ENCODE measurements at places on chromosomes 6 and 20.

GRCh38 chr20:24978513-24978912 is 14.0 kb downstream of the APMAP start:
- DNase-seq: no peak

- DNase-seq: no peak
These were observed 4.9 kb upstream of the DEK start for GRCh38 chr6:18269253-18269652.

- DNase-seq: no peak
These were observed 50.9 kb downstream of the ALDH5A1 start for GRCh38 chr6:24545691-24546090.

DNA sequence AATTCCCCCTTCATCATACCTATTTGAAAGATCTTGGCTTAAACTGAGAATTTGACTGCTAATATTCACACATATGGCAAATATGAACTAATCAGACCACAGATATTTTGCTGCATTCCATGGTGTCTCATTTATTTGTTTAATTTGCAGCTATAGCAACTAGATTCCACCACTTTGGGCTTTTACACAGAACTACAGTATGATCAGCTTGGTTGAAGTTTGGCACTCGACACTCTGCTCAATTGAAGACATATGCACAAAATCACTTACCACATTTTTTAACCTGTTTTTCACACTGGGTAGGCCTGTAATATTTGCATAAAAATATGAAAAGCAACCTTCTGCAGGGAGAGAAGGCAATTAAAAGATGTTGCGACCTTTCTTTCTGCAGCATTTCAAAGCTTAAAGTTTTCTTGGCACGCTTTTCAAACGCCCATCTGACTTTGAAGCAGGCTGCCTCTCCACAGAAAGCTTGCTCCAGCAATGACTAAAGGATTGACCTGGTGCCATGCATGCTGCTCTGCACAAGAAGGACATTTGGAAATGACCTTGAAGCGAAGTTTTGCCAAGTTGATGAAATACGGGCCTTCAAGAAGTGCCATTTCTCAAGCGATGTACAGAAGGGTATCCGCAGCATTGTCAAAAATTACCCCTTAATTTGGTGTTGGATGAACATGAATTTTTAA is 126.7 kb downstream of the AIG1 start:
- no peak for DNase-seq

GRCh38 chr6:69917834-69918233 is 51.5 kb downstream of the COL19A1 start:
- no peak for DNase-seq

DNA sequence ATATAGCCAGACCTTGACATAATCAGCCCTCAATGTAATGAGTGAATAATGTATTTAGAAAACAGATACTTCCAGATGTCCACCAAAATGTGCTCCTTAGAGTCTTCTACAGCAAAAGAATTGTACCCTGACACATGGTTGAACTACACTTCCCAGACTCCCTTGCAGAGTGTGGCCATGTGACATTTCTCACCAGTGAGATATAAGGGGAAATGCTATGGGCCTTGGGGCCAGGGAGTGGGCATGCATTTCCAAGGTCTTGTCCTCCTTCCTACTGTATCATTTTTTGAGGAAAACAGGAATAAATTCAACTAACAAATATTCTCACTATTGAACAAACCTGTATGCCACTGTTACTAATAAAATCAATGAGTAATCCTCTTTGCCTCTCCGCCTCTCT is 211.4 kb upstream of the SMLR1 start:
- DNase-seq: no peak

- DNase-seq: no peak
These were observed 74.8 kb upstream of the SIRPA start for GRCh38 chr20:1820138-1821079.

- DNase-seq: no peak
These were observed 149.8 kb downstream of the ZDHHC14 start for GRCh38 chr6:157530724-157531168.

GRCh38 chr6:154429711-154430110 is 73.1 kb upstream of the IPCEF1 start:
- no peak for DNase-seq

GRCh38 chr6:169079650-169080049 is 174.0 kb downstream of the THBS2 start:
- DNase-seq: no peak

DNA sequence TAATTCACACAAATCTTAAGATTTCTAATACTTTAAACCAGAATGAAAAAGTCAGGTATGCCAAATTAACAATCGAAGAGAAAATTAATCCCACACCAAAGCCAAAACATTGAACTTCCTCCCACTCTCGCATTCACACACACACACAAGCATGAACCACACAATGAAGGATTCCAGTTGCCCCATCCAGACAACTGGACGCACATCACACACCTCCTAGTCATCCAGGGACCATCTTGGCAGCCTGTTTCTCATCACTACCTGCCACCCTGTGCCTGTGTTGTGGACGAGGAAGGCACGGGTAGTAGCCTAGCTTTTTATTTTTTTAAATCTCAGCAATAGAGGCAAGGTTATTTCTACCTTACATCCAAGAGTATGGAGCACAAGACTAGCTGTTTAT is 15.2 kb downstream of the B4GALT5 start:
- DNase-seq: no peak

DNA sequence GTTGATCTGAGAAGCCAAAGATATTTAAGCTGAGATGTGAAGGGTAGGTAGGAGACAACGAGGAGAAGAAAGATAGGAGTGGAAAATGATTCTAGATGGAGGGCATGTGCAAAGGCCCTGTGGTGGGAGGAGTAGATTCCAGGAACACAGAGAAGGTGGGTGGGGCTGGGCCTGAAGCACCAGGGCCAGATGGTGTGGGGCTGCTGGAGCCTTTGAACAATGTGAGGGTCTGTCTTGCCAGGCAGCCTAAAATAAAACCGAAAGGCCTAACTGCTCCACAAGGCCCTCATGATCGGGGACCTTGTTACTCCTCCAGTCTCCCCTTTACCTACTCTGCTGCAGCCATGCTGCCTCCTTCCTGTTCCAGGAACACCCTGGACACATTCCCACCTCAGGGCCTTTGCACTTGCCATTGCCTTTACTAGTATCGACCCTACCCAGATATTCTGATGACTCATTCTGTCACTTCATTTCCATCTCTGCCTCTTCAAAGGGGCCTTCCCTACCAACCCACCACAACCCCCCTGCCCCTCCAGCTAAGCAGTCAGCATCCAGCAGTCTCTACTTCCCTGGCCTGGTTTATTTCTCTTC is 20.0 kb downstream of the FAM110A start:
- DNase-seq: no peak

- peak; percentile 23 for DNase-seq
These were observed 16.3 kb downstream of the PLEKHG1 start for GRCh38 chr6:150615967-150616366.

DNA sequence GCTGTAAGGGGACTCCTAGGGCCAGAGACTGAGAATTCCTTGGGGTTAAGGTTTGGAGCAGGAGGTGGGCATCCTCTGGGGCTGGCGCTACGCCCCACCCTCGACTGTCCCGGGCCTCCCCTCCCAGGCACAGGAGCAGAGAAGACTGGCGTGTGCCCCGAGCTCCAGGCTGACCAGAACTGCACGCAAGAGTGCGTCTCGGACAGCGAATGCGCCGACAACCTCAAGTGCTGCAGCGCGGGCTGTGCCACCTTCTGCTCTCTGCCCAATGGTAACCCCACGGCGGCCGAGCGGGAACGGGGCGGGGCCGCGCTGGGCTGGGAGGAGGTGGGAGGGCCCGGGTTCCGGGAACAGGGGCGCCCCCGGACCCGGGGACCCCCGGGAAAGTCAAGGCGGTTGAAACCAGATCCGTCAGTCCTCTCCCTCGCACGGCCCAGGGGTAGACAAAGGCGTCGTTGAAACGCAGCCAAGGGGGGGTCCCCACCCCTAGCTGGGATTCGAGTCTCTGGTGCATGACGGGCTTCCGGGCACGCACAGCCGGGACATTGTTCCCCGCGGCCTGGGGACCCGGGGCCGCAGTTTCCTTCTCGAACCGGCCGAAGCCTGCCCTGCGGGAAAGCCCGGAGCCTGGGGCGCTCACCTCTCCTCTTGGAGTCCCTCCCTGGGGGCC is 844 bp downstream of the WFDC2 start:
- DNase-seq: peak; percentile 29

GRCh38 chr6:163352966-163353365 is 61.6 kb upstream of the QKI start:
- no peak for DNase-seq

DNA sequence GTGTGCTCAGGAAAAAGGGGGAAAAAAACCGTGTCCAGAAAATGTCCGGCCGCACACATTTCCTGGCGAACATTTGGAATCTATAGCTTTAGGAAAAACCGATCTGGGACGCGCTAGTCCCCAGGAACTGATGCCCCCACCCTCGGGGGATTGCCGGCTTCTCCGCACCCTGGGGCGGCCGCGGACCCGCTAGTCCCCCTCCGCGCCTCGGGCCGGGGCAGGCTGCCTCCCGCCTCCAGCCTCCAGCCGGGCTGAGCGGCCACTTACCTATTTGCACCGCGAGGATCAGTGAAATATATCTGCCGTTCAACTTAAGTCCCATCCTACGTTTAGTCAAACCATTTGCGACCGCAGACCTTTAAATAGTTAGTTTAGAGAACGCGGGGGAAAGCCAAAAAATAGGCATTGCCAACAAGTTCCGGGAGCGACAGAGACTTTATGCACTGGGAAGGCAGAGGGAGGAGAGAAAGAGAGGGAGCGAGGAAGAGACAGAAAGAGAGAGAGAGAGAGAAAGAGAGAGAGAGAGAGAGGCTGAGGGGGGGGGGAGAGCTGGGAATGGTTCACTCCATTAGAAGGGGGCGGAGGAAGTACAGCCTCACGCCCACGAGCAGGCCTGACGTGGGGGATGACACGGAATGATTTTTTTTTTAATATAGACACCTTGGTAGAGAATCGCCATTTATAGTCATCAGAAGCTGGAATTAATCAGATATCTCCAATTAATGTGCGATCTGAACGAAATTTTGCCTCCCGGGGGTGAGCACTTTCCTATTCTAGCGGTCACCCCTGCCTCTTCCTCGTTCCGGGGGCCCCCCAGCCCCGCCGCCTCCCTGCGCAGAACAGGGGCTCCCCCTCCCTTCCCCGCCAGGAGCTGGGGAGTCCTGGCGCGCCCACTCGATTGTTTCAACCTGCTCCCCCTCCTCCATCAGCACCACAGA is at the start of gene NRN1:
TSS of gene NRN1 (minus strand) at position 498 of the 938 bp plus-strand sequence. CDS start at position 322, 176 bp downstream.
- DNase-seq: peak; percentile 29

DNA sequence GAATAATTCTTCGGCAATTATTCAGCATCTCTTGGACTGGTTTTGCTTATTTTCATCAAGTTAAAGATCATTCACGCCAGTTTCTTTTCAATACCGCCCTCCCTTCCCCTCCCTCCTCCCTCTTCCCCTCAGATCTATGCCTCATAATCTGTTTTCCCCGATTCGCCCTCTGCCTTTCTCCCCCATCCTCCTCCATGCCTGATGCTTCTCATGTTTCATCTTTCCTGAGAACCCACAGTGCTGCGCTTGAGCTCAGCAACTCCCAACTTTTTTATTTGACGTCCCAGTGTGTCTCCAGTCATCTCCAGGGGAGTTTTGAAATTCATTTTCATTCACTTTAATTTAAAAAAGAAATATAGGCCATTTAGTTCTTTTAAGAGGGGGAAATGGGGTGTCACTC is 142.7 kb downstream of the PTPRT start:
- no peak for DNase-seq

DNA sequence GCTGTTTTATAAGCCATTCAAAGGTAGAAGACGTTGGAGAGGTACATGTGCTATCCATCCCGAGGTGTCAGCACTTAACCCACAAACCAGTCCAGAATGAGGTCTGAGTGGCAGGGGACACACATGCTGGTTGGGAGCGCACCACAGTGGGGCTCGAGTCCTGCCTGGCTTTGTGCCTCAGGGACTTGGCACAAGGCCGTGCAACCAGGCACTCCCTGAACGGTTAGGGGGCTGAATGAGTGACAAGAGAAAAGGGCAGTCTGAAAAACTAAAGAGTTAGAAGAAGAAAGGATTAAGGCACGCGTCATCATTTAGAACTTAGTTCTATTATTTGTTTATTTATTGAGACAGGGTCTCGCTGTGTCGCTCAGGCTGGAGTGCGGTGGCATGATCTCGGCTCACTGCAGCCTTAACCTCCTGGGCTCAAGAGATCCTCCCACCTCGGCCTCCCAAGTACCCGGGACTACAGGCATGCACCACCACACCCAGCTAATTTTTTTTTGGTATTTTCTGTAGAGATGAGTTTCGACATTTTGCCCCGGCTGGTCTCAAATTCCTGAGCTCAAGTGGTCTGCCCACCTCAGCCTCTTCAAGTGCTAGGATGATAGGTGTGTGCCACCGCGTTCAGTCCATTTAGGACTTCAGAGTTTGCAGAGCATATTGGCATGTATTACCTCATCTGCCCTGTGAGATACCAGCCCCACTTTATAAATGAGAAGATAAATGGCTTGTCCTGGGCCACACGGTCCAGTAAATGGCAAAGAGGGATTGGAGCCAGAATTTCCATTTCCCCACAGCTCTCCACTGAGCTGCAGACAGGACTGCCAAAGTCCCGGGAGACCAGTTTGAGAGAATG is 47.4 kb upstream of the IRF4 start:
- DNase-seq: no peak

- DNase-seq: no peak
These were observed 88.8 kb downstream of the TAF4 start for GRCh38 chr20:61976644-61977418.

GRCh38 chr6:161228096-161228495 is 45.8 kb downstream of the AGPAT4 start:
- no peak for DNase-seq

DNA sequence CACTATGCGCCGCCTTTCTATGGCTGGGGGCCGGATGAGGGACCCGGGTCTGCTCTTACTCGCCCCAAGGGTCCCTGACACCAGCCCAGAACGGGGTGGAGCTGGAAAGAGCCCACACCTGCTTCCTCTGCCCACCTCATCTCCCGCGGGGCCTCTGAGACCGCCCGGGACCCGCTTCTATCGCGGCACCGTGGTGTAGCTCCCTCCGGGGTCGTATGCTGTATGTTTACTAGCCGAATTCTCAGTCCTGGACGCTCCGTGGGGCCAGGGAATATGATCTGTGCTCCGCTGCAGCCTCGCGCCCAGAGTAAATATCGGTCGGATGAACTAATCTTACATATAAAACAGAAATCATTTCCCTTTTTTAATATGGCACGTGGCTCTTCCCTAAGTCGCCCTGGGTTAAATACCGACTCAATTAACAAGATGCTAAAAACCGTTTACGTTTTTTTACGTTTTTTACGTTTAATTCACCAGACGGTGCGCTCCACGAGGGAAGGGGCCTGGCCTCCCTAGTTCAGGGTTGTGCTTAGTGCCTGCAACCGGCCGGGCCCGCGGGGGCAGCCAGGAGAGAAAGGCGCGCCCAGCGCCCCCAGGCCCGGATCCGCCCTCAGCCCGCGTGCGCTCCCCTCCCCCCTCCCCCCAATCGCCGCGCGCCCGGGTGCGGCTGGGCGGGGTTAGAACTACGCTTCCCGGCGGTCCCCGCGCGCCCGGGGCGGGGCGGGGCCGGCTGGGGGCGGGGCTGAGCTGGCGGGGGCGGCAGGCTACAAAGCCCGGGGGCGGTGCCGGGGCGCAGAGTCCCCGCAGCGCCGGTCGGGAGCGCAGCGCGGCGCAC is at the start of gene RBM38:
TSS of gene RBM38 (plus strand) at position 793 of the 835 bp plus-strand sequence. CDS start 186 bp downstream, outside the sequence.
- peak; percentile 91 for DNase-seq

- DNase-seq: no peak
These were observed 110.4 kb upstream of the ARMC2 start for GRCh38 chr6:108737594-108738546.

All from B cell (primary cell).